Occipital lobe (tissue), 3 donors: ENCODE measurements at places on chromosomes 6 and 20. TPM values are rescaled to one million over a fixed set of nuclear protein-coding genes. Genes with fewer than 3 reads are reported as not detected.
A peak's percentile ranks its signal among the peaks of the same experiment; 100 is the strongest.

The GLP1R gene
- total RNA-seq: not detected

DNA sequence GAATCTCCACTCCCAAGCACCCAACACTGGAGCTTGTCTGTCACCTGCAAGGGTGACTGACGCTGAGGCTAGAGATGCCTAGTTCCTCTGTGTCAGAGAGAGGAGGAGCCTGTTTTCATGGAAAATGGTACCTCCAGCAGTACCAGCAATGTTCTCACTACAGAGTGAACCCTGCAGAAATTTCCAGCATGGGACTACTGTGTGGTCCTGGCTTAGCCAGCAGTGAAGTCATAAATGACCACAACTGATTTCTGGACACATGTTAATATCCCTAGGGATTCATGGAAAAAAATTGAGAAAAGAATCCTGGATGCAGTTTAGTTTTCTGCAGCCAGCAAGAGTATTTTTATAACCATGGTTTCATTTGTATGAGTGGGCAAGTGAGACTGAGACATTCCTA is 468.1 kb downstream of the CD83 start:
- DNase-seq: no peak

DNA sequence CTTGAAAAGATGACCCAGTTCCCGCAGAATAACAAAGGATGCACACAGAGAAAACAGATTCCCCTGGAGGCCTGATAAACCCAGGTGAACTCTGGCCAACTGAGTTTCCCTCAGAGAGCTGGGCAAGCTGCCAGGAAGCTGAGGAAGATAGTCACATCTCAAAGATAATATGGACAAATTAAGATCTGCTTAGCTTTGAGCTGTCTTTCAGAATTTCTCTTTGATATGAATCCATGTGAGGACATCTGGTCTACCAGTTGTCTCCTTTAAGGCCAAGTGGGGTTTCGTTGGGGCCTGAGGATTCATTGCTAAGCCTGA is 59.5 kb downstream of the ID4 start:
- no peak for DNase-seq

DNA sequence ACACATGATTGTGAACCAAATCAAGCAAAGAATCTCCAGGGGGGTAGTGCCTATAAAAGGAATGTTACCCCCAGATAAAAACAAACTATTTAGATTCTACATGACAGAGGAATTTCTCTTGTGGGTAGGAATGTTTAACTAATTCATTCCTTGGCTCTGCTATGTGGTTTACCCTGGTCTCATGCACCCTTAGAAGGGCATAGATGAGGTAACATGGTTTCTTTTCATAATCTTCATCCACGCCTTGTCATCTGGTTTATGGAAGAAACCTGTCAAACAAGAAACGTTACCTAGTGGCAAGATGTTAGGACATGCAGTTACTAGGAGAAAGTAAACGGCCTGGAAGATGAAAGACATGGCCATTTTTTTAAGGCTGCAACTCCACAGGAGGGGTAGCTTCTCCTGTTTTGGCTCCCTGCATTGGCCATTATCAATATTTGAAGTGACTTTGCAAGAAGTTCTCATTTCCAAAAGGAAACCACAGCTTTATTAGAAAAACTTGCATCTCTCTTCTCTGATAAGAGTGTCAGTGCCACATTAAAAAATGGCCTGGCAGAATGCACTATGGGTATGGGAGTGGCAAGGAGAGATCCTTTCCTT is 45.5 kb downstream of the STX11 start:
- DNase-seq: no peak

GRCh38 chr6:63529498-63529897 is 42.8 kb upstream of the LOC128125822 start:
- DNase-seq: no peak

GRCh38 chr20:35618263-35619131 is 2.9 kb downstream of the SPAG4 start:
- DNase-seq: no peak

- no peak for DNase-seq
Measured at GRCh38 chr6:6696867-6697531, 108.5 kb downstream of the LY86 start.

- DNase-seq: no peak
Measured at GRCh38 chr6:118869894-118870589, 23.9 kb upstream of the ASF1A start.

The PLAGL1 gene
- total RNA-seq: 16.2 TPM

DNA sequence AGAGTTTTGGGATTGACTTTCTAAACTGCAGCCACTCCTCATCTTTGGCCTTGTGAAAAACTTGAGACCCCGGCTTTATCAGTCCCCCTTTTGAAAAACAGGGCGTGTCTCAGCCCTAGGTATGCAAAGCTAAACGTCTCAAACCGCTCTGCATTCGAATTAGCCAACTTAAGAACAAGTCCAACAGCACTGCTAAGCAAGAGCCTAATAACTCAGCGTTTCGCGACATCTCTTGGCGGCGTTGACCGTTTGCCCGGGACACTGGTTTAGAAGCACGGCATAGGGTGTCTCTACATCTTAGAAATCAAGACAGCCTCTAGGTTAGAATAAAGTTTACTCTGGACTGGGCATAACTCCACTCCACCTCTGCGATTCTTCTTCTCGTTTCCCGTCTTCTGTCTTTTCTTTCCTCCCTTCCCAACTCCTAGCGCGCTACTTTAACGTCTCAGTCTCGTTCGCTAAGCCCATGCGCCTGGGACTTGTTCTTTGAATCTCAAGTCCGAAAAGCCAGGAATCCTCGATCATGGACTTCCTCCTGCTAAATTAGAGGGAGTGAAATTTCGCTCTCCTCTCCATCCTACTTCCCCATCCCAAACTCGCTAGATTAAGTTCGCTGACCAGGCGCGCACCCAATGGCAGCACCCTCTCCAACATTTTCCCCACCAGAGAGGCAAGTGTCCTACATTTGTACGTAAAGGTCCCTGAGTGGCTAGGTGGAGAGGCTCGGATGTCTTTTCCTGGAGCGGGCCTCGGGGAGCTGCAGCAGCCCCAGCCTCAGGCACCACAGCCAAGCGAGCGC is 10.5 kb upstream of the TFAP2A start:
- DNase-seq: no peak

- DNase-seq: peak; percentile 95
Measured at GRCh38 chr6:33317669-33318425, at the start of gene ZBTB22. TSS of gene ZBTB22 (minus strand) at chr6:33317744. CDS start at chr6:33316916, 828 bp downstream.
